Peyer's patch (tissue), 4 donors: ENCODE measurements at places on chromosomes 7 and 10.

DNA sequence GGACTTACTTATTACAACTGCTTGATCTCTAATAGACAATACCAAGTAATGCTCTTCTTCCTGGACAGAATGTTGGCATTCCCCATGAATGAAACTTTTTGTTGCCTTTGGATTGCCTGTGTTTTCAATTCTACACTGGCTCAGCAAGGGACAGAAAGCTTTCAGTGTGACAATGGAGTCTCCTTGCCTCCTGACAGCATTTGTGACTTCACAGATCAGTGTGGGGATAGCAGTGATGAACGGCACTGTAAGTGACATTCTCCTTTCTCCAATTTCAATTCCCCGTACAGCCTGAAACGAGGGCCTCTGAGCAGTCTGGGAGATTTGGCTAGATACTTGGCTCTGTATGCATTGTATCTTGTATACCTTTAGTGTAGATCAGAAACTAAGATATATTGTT, 290 bp downstream of the MALRD1 start:
- no peak for DNase-seq

GRCh38 chr7:22435105-22435504, 64.9 kb downstream of the STEAP1B start:
- DNase-seq: no peak

DNA sequence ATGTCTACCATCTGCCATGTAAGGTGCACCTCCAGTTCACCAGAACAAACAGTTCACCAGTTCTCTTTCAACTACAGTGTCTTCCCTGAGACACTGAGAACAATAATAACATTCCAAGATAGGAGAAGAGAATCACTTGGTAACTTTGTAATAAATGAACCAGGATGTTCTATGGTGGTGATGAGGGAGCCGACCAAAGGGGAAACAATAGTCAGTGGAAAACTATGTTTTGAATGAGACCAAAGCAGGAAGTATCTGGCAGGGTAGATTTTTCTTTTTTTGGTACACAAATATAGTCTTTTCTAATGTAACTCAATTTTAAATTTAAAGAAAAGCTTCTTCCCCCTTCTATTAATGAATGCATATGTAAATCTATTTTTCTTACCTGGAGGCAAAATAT, 20.0 kb downstream of the HYAL4 start:
- DNase-seq: no peak

GRCh38 chr7:156505876-156506275, 134.7 kb upstream of the RNF32 start:
- no peak for DNase-seq

- DNase-seq: no peak
Measured at GRCh38 chr10:24988831-24989640, 26.9 kb downstream of the ENKUR start.

GRCh38 chr10:45532480-45532879, 140.1 kb downstream of the ZFAND4 start:
- DNase-seq: no peak

- DNase-seq: no peak
Measured at GRCh38 chr7:100157334-100158228, 942 bp downstream of the TRAPPC14 start.

DNA sequence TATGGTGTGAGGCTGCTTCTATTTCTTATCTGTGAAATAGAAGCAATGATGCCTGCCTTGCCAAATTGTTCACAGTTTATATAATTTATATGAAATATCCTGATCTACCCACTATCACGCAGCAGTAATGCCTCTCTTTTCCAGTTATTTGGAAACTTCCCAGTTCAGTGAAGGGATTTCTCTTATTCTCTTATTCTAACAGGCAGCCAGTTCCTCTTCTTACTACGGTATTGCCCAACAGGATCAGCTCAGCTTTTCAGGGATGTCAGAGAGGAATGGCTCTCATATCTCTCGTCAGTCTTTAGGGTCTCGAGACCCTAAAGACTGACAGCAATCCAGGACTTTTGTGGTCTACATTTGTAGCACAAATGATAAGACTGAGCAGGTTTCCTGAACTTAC, 215.6 kb downstream of the CREB5 start:
- DNase-seq: no peak

- no peak for DNase-seq
Measured at GRCh38 chr10:132143162-132143561, 43.6 kb upstream of the DPYSL4 start.

GRCh38 chr7:121116396-121116795, 127.9 kb downstream of the CPED1 start:
- DNase-seq: no peak

GRCh38 chr7:22468609-22469008, 31.4 kb downstream of the STEAP1B start:
- DNase-seq: no peak

DNA sequence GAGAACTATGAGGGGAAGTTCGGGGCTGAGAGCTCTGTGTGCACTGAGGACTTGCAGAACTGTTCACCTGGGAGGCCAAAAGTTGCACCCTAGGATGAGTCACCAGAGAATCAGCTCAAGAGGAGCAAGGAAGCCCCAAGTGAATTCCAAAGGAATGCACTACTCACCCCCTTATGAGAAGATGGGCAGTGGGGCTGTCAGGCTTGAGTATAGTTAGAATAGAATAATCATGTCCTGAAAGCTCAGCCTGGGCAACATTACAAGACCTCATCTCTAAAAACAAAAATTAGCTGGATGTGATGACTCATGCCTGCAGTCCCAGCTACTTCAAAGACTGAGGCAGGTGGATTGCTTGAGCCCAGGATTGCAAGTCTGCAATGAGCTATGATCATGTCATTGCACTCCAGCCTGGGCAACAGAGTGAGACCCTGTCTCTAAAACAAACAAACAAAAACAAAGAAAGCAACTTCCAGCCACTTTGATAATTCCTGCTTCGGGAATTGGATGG, 30.0 kb downstream of the MAP3K8 start:
- no peak for DNase-seq

DNA sequence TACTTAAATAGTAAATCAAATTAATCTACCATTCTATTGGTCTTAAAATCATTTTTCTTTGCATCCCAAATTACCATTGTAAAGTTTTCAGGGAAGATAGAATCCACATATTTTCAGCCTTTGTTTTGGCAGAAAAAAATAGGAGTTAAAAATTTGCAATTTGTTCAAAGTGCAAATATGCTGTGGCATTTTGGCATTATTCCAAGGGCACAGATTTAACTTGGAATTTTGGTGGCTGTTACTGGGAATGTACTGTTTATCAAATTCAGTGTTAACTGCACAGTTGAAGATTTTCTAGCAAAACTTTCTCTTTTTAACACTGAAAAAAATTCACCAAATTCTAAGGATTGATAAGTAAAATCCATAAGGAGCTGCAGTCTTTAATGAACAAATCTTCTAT, 151.0 kb upstream of the HDAC9 start:
- DNase-seq: no peak

DNA sequence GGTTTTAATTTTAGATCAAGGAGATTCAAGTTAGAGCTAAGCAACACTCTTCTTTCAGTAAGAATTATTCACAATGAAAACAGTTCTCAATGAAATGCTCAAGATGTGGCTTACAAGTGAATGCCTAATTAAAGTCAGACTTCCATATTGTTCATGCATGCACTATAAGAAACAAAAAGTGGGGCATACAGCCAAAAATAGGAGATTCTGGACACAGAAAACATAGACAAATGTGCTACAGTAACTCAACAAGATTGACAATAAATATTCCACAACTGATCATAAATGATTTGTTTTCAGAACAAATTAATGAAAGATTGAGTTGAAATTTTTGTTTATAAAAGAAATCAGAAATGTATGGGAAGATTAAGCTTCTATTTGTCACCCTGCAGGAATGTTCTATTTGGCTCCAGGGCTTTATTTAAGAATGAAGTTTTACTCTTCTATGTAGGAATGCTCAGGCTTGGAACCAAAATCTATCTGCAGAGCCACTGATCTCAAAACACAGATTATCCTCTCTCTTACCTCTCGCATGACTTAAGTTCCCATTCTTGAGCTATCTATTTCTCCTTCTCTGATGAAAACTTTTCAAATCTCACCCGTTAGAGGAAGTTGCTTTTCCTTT, 89.0 kb upstream of the PIP4K2A start:
- DNase-seq: no peak
